A375 (cell line): ENCODE measurements at places on chromosomes 11 and 22. TPM values are rescaled to one million over a fixed set of nuclear protein-coding genes. Genes with fewer than 3 reads are reported as not detected.

OOSP1 gene
- not detected in 2 replicates for total RNA-seq

OR5I1 gene
- not detected in 2 replicates for total RNA-seq

DLG2 gene
- total RNA-seq: 1.1 and 2.0 TPM in 2 replicates

HTR3B gene
- not detected in 2 replicates for total RNA-seq

TYMP gene
- 1.1 and 1.5 TPM in 2 replicates for total RNA-seq

MMP12 gene
- total RNA-seq: 0.11 TPM in 1 of 2 replicates, not detected in the other

CAPN5 gene
- total RNA-seq: 8.6 and 13.3 TPM in 2 replicates

PICK1 gene
- 30.3 and 33.0 TPM in 2 replicates for total RNA-seq

MRPL21 gene
- total RNA-seq: 122 and 149 TPM in 2 replicates

RASL10A gene
- 0.57 and 0.88 TPM in 2 replicates for total RNA-seq

APOBEC3C gene
- total RNA-seq: 3.8 and 5.8 TPM in 2 replicates

DPP3 gene
- total RNA-seq: 71.8 and 82.1 TPM in 2 replicates

OSM gene
- 0.13 TPM in 1 of 2 replicates, not detected in the other for total RNA-seq

CEND1 gene
- total RNA-seq: 2.1 and 3.8 TPM in 2 replicates

ZNF280B gene
- not detected in 2 replicates for total RNA-seq

OR51V1 gene
- not detected in 2 replicates for total RNA-seq

APOC3 gene
- total RNA-seq: not detected in 2 replicates

HBB gene
- not detected in 2 replicates for total RNA-seq

MADD gene
- 30.4 and 36.3 TPM in 2 replicates for total RNA-seq

ADM gene
- 32.0 and 35.6 TPM in 2 replicates for total RNA-seq

PHLDA2 gene
- total RNA-seq: 37.1 and 48.4 TPM in 2 replicates

HIRA gene
- 14.0 and 15.8 TPM in 2 replicates for total RNA-seq

LGR4 gene
- 3.5 and 5.0 TPM in 2 replicates for total RNA-seq

DNAJB7 gene
- total RNA-seq: not detected in 2 replicates

FGF19 gene
- total RNA-seq: 0.15 TPM in 1 of 2 replicates, not detected in the other

GLYAT gene
- not detected in 2 replicates for total RNA-seq

TUB gene
- 4.6 TPM in 2 replicates for total RNA-seq

TP53AIP1 gene
- total RNA-seq: 0.29 TPM in 1 of 2 replicates, not detected in the other

FXYD6 gene
- 2.5 and 4.3 TPM in 2 replicates for total RNA-seq

IRAG1 gene
- total RNA-seq: 0.08 and 0.19 TPM in 2 replicates

MUC15 gene
- total RNA-seq: 3.7 and 4.2 TPM in 2 replicates
